ENCODE measurements at places on chromosomes 1 and 21.

- no peak for DNase-seq
These were observed 10.8 kb upstream of the COL8A2 start for GRCh38 chr1:36135796-36136195.

DNA sequence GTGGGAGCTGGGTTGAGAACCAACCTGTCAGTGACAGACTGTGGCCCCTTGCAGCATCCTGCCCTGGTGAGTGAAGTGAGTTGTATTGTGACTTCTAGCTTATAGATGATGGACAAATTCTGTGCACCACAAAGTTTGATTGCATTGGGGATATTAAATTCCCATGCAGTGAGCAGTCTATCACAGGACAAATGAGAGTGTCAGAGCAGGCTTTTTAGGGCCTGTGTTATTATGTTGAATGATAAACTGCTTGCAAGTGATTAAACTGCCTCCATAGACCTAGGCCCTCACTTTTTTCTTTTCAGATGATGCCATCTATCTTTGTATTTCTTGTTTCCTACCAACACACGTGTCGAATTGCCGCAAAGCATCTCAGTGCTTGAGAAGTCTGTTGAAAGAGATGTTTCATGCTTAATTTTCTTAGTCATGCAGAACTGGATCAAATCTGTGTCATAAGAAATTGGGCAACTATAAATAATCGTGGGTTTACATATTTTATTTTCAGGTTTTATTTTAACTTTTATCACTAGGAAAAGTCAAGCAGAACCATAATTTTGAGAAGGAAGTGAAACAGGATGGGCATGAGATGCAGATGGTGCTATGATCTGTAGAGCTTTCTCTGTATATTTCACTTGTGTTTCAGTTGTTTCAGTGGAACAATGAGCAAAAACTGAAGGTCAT, 199.2 kb downstream of the S1PR1 start:
- DNase-seq = no peak

GRCh38 chr1:168373869-168374268, 93.2 kb downstream of the TBX19 start:
- DNase-seq = no peak

DNA sequence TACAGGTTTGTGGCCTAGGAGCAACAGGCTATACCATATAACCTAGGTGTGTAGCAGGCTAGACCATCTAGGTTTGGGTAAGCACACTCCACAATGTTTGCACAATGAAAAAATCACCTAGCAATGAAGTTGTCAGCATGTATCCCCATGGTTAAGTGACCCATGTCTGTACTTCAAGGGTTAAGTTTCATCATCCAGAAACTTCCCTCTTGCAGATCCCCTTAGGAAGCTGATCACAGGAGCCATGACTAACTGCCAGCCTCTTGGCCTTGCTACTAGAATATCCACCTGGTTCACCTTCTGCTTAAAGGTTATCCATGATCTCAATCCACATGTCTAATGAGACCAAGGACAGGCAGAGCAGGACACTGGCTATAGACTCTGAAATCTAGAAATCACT, 3.5 kb upstream of the UBXN10 start:
- no peak for DNase-seq

DNA sequence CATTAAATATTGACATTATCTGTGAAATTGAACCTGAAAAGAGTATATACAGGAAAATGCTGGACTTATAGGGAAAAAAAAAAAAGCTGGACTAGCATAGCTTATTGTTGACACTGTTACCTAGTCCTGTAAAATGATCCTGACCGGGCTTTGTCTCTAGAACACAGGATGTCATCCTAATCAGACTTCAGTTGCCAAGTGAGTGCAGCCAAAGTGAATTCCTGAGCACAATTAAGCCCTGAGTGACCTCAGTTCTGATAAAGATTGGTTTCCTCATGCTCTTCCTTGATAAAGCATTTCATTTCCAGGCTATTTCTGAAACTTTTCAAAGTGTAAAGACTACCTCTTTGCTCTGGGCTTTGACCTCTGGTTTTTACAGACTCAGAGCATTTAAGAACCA, 19.8 kb downstream of the SELP start:
- no peak for DNase-seq

GRCh38 chr1:216034506-216034905, 388.7 kb downstream of the USH2A start:
- DNase-seq = no peak

GRCh38 chr1:19799230-19800075, at the start of gene TMCO4:
TMCO4 (minus strand) TSS chr1:19799916; CDS start chr1:19780758, 19,158 bp downstream.
- DNase-seq = peak; percentile 58

DNA sequence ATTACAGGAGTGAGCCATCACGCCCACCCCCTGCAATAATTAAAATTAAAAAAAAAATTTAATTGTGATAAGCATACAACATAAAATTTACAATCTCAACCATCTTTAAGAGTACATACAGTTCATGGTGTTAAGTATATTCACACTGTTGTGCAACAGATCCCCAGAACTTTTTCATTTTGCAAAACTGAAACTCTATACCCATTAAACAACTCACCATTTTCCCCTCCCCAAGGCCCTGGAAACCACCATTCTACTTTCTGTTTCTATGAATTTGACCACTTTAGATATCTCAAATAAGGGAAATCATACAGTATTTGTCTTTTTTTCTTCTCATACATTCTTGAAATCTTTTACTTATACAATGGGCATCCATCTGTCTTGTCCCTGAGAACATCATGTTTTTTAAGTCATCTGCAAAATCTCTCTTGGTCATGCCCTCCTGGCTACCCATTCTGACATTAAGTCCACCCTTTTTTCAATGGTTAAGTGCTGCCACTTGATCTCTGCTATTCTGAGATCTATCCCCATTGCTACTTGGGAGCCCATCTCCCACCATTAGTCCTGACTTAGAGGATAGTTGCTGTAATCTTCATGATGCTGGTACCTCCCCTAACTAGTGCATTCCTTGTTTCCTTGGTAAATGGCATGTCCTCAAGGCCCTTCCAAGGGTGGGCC, 39.4 kb upstream of the ZFYVE9 start:
- no peak for DNase-seq

DNA sequence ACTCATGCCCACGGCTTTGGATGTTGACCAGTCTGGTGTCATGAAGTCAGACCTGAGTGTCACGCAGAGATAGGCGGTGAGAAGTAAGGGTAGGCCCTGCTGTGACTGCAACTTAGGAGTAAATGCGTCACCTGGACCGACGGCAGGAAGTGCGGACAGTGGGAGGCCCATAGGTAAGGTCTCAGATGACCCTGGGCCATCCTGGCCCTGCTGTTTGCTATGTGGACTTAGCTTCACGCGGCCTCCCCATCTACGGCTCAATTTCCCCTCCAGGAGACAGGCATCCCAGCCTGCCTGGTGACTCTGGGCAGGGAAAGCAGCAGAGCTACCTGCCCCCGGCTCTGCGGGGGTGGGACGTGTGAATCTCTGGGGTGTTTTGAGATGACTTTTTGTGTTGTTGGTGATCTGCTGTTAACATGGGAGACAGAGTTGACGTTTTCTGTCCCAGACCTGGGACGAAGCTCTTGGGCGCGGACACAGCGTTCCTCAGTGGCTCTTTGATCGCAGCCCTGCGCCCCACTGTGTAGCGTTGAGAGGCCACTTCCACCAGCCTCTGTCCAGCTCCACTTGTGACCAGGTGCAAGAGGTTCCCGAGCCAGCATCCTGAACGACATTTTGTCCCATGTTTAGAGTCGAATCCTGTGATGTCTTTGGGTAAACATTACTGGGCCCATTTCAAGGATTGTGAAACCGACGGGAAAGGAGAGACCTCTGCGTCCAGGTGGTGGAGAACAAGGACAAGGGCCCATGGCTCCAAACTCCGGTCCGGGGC, 39.9 kb downstream of the CRYAA start:
- DNase-seq = no peak

GRCh38 chr1:172870901-172871606, 179.7 kb downstream of the TNFSF18 start:
- DNase-seq = no peak

DNA sequence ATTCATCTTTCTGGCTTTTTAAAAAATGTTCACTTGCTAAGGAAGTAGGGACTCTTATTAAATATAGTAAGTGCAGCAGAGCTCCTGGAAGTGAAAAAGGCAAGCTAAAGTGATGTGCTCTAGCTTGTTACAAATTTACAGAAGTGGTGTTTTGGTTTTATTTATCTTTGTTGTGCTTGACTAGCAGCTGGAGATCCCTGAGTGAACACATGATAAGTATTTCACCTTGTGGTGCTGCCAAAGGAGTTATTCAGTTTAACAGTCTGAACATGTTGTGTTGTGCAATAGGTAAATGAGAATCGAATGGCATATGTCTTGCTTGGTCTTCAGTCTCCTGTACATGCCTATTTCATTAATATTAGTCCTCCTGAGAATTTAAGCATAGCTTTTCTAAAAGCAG, 315.7 kb downstream of the TPR start:
- DNase-seq = no peak

- DNase-seq = no peak
These were observed 16.0 kb upstream of the FRRS1 start for GRCh38 chr1:99782397-99782796.

DNA sequence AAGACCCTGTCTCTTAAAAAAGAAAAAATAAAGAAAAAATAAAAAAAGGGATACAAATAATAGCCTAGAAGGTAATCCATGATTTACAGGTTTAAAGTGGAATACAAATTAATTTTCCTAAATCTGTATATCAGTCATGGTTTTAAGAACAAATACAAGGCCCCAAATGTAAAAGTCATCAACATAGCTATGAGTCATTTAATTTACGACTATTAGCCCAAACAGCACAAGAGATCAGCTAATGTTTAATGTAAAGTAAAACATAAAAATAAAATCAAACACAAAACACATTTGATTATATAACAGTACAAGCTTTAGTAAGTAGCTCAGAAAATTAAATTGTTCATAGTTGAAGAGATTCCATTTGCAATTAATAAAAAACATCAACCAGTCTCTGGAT, 20.3 kb upstream of the TAL1 start:
- no peak for DNase-seq

- no peak for DNase-seq
These were observed 357.0 kb upstream of the NCAM2 start for GRCh38 chr21:20641241-20641640.

DNA sequence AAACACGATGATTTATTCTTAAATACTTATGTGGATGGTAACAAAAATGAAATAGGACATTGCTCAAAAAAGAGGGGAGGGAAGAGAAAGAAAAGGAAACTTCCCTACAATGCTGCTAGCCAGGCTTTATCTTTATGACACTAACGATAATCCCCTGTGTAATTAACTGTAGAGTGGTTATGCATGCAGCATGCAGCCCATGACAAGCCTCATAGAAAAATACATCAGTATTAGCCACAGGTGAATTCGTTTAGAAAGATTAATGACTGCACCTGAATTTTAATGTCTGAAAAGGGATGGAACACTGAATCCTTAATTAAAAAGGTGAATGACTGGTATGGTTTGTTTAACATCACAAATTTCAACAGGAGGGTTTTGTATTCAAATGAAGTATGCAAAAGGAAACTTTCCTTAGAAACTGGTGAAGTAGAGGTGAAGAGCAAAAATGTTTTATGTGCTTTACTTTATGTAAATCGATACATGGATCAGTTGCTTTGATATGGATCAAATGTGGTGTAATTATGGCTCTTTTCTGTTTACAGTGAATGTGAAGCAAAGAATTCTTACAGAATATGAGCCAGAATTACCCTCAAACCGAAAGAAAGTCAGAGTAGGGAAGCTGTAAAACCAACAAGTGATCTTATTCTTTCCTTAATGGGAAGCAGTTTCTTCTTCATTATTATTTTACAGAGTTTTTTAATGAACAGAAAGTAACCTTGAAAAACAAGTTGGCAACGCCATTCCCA, 569.6 kb upstream of the ADGRL2 start:
- no peak for DNase-seq

DNA sequence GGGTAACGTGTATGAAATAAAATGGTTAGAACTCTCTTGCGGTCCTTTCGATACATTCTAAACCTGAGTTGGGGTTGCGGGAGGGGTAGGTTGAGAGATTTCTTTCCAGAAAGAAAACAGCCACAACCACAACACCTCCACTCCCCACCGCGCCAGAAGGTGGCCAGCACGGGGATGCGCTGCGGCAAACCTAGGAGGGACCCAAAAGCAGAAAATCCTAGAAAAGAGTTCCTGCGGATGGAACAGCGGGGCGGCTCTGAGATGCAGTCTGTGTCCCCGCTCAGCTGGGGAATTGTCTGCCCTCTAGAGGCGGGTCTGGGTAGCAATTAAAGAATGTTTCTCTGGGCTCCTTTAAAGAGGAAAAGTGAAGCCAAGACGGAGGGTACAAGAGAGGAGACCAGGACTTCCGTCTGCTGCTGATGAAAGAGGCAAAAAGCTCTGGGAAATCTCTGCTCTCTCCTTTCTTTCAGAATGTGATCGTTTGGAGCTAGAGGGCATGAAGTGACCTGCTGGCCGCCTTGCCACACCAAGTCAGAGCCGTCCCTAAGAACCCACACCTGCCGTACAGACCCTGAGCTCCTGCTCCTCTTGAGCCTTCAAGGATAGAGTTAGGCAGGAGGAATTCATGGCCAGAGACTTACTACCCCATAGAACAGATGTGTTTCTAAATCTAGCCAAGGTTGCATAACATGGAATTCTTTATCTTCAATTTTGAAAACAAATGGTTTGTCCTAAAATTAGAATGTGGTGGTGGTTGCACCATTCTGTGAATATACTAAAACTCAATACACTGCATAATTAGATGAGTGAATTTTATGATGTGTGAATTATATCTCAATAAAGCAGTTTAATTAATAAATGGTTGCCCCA, 46.5 kb upstream of the COA6 start:
- DNase-seq = peak; percentile 43

DNA sequence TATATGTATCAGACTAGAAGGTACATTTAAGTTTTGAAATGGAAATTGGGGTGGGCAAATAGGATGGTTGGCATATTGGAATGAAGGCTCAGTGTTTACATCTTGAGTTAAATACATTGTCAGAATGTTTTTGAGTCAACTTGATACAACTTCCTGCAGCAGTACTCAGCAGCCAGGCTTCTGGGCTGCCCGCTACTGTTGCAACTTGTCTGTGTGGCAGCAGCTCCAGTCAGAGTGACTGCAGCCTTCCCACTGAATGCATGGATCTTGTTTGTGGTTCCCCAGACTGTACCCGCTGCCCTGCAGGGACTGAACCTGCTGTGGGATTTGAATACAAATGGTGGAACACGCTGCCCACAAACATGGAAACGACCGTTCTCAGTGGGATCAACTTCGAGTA, 24.9 kb upstream of the SARS1 start:
- no peak for DNase-seq

- DNase-seq = no peak
These were observed 58.2 kb upstream of the KIAA1614 start for GRCh38 chr1:180854456-180854855.

GRCh38 chr1:31605908-31606427, 11.5 kb upstream of the HCRTR1 start:
- DNase-seq = peak; percentile 68

DNA sequence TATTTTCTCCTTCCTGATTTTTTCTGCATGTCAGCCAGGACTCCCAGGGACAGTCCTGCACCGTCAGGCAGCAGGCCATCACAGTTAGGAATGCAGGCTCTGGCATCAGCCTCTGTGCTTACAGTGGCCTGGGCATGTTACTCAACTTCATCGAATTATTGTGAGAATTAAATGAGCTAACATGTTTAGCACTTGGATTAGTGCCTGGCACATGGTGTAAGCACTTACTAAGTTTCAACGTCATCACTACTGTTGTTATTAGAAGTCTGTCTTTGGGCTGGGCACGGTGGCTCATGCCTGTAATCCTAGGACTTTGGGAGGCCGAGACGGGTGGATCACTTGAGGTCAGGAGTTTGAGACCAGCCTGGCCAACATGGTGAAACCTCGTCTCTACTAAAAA, 45.1 kb downstream of the SCCPDH start:
- no peak for DNase-seq
